ENCODE measurements at places on chromosomes 2 and 18.

GRCh38 chr2:26235089-26235488 lies 9.3 kb downstream of the HADHA start:
- DNase-seq, result peak; percentile 13

- no peak for DNase-seq
Observed at GRCh38 chr2:46269001-46269400, 28.2 kb upstream of the EPAS1 start.

DNA sequence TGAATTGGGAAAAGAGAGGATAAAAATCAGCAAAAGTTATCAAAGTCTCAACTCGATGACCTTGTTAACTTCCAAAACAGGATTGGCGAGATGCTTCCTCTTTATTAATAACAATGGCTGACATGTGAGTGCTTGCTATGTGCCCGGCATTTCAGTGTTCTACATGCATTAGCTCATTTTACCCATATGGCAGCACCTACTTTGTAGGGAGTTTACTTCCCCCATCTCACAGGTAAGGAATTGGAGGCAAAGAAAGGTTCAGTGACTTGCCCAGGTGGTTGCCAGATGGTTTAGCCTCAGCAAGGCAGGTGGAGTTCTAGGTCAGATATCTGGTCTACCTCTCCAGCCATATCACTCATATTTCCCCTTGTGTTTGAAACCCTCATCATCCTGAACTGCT lies 12.4 kb downstream of the TFCP2L1 start:
- no peak for DNase-seq

DNA sequence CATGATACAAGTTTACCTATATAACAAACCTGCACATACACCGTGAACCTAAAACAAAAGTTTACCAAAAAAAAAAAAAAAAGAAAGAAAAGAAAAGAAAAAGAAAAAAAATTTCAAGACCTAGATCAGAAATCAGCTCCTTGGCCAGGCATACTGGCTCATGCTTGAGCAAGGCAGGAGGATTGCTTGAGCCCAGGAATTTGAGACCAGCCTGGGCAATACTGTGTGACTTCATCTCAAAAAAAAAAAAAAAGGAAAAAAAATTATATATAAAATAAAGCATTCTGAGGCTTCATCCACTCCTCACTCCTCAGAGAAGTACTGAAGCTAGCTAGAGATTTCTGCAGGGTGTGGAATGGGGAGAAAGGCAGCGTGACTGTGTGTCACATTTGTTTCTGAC lies 11.8 kb upstream of the PROC start:
- no peak for DNase-seq

GRCh38 chr2:238083919-238084318 lies 16.2 kb upstream of the ESPNL start:
- no peak for DNase-seq

DNA sequence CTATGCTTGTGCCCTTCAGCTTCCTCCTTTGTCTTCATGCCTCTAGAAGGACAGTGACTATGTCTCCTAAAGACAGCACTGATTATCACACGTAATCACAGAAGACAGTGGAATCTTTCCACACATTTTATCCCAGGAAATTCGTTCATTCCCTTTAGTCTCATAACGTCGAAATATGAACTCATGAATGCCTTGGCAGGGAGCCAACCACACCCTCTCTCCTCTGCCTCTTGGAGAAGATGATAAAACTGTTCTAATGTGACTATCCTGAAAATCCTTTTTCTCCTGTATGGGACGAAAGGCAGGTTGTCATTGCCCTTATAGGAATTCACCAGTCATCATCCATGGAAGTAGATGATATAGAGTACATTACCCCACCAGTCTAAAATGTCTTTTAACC lies 726.6 kb upstream of the FANCL start:
- DNase-seq, result peak; percentile 6

- DNase-seq, result no peak
Observed at GRCh38 chr2:205555566-205556230, 126.6 kb upstream of the NRP2 start.

DNA sequence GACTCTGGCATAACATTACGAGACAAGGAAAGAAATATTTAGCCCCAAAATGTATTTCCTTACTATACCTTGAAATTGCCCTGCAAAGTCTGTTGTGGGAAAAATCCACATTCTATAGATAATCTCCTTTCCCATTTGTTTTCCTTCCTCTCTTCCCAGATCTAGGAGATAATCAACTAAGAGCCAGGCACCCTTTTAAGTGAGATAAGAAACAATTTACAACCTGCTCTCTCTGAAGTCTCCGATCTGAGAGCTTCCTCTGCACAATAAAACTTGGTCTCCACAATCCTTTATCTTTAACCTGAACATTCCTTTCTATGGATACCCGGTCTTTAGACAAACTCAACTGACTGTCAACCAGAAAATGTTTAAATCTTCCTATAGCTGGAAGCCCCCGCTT lies 1160.7 kb upstream of the NRXN1 start:
- DNase-seq, result no peak

DNA sequence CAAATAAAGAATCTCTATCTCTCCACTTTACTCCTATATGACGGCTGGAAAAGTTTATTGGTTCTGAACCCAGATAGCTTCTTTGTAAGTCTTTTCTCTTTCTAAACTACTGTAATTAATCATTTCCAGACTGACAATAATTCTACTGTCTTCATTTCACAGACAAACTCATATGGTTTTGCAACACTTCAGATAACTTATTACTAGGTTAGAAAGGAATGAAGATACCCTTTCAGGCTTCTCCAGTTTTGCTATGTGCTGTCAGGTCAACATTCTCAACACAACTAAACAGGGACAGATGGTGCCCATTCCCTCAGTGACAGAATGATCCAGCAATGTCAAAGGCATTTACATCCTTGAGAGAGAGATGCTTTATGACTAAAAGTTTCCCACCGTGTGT lies 198.5 kb upstream of the ITGA4 start:
- DNase-seq, result peak; percentile 72

DNA sequence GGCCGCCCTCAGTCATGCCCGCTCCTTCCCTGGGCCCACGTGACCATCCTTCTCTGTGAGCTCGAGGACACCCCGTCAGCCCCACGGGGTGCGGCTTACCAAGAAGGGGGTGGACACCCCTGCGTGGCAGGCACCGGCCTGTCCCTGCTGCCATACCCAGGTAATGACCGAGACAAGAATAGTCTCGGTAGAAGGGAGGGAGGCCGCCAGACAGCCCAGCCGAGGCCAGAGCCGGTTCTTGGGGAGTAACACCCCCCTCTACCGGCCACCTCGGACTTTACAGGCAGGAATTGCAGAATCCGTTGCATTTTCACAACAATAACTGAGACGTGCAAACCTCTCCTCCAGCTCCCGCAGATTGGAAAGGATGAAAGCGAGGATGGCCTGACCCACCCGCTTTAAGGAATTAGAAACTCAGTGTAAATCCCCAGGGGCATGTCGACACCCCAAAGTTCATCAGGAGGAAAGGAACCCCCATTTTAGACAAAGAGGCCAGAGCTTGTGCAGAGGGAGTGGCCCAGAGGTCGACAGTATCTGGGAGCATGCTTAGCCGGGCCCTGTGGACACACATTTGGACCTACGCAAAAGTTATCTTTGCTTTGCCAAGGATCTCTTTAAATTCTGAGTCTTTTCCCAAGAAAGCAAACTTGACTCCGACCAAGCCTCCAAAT lies 60.1 kb upstream of the GLI2 start:
- peak; percentile 55 for DNase-seq

- no peak for DNase-seq
Observed at GRCh38 chr2:144467502-144468137, 52.3 kb downstream of the ZEB2 start.

DNA sequence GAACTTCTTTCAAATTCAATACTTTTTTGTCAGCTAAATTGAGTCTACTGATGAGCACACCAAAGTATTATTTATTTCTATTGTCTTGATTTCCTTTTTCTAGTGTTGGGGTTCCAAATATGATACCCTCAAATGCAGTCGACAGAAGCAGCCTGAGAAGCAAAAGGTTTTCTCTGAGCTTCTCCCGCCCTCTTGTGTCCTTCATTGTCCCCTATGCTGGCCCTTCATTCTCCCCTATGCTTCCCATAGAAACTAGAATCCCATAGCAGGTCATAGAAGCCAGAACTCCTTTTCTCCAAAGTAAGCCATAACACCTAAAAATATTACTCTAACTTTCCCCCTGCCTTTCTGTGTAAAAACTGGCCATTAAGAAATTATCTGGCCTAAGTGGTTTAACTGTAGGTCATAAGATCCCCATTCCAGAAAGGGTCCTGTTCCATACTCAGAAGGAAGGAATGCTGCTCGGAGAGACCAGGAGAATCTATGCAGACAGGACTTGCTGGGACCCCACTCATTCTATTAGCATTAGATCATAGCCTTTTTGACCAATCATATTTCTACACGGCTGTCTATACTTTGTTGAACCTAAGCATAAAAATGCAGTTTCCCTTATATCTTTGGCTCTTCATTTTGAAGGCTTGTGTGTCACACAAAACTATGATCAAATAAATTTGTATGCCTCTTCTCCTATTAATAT lies 764.6 kb upstream of the PKDCC start:
- DNase-seq, result no peak

GRCh38 chr2:236503100-236503499 lies 66.5 kb upstream of the ACKR3 start:
- no peak for DNase-seq

GRCh38 chr18:26614374-26614773 lies 66.0 kb upstream of the KCTD1 start:
- DNase-seq, result no peak

GRCh38 chr2:124325667-124326440 lies 300.8 kb downstream of the CNTNAP5 start:
- peak; percentile 14 for DNase-seq
